ENCODE measurements at places on chromosomes 11 and 22.

- no peaks in the 10 kb centered on the region for H3K27me3 ChIP-seq
- H3K27ac ChIP-seq, result no peak overlapping the region
- no peaks in the 10 kb centered on the region for H3K36me3 ChIP-seq
- H3K4me3 ChIP-seq, result no peak overlapping the region
- peaks cover 6% of the 10 kb centered on the region for H3K4me1 ChIP-seq
- peak; percentile 58 for DNase-seq
These were observed 29.5 kb downstream of the TREH start for GRCh38 chr11:118649941-118650340.

GRCh38 chr22:44051358-44051757 lies 27.3 kb downstream of the PARVB start:
- no peaks in the 10 kb centered on the region for H3K27me3 ChIP-seq
- H3K4me3 ChIP-seq, result no peak overlapping the region
- H3K36me3 ChIP-seq, result no peaks in the 10 kb centered on the region
- peaks cover 11% of the 10 kb centered on the region for H3K4me1 ChIP-seq
- no peak overlapping the region for H3K27ac ChIP-seq

DNA sequence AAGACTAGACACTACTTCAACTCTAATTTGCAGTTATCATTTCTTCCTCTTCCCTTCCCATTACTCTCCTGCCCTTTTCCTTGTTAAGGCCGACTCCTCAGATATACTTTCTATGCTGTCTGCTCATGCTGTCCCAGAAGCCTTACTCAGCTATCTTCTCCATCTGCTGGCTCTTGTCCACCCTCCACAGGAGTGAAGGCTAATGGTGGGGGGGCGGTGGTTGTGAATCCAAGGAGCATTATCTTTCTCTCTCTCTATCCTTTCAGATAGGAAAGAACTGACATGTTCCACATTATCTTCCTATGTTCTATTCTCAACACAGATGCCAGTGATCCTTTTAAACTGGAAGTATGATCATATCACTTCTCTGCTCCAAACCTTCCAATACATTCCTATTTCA lies 37.4 kb downstream of the USP28 start:
- peaks cover 14% of the 10 kb centered on the region for H3K4me1 ChIP-seq
- no peak overlapping the region for H3K27ac ChIP-seq
- H3K27me3 ChIP-seq, result no peaks in the 10 kb centered on the region

- DNase-seq, result no peak
- H3K27me3 ChIP-seq, result peaks cover 29% of the 10 kb centered on the region
- H3K36me3 ChIP-seq, result no peaks in the 10 kb centered on the region
- H3K4me1 ChIP-seq, result no peaks in the 10 kb centered on the region
- H3K27ac ChIP-seq, result no peak overlapping the region
These were observed 149.0 kb downstream of the PKNOX2 start for GRCh38 chr11:125313271-125314219.

DNA sequence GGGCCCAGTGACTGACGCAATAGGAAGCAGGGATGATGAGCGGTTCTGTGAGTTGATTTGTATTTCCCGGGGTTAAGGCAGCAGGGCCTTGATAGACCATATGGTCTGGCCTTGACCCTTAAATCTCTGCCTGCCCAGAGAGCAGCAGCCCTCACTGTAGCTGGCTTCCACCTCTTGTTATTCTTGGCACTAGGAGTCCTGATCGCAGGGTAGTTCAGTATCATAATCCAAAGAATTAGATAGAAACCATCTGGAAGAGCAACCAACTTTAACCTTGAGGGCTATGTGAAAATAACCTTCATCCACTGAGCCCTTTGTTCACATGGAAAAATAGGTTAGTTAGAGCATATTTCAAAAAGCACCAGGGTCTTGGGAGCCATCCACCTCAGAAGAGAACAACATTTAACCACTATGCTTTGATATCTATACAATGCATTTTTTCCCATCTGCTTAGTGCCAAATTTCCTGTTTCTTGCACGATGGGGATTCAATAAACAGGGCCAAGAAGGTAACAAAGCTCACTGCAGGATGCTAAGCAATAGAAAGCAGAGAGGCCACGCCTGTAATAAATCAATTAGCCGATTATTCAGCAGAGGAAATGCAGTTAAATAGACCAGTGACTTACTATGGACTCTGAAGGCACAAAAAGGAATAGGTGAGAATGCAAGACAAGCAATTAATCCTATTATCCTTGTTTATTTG lies 761.3 kb downstream of the OPCML start:
- DNase-seq, result no peak
- no peaks in the 10 kb centered on the region for H3K36me3 ChIP-seq
- no peak overlapping the region for H3K4me3 ChIP-seq
- no peak overlapping the region for H3K27ac ChIP-seq
- no peaks in the 10 kb centered on the region for H3K4me1 ChIP-seq
- H3K27me3 ChIP-seq, result no peaks in the 10 kb centered on the region

DNA sequence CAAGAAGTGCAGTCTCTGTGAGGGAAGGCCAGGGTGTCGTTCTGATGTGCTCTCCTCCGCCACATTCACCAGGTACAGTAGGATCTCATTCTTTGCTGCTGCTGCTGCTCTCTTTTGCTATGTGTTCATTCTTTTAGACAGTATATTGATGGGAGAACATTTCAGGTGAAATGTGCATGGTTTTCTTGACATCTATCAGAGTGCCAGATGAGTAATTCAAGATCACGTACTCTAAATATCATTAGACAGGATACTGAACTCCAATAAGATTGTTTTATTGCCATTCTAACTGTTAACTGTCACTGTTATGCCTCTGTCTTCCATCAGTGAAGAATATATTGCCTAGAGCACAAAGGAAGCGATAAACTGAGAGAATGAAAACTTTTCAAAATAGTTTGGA lies 771.0 kb upstream of the ARHGAP42 start:
- DNase-seq, result no peak
- H3K4me3 ChIP-seq, result no peak overlapping the region
- H3K4me1 ChIP-seq, result no peaks in the 10 kb centered on the region
- no peaks in the 10 kb centered on the region for H3K27me3 ChIP-seq

DNA sequence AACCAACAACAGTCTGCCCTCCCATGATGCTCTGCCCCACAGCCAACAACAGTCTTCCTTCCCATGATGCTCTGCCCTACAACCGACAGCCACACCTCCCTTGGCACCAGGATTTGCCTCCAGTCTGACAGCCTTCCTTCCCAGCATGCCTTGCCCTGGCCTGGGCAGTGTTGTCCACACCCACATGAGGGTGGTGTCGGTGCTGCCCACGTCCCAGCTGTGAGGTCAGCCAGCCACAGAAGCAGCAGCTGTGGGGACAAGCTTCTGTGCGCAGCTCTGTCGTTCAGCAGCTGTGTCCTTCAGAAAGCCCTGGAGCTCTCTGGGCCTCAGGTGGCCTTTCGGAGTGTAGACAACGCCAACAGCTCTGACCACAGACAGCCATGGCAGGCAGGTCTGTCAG lies 1378.9 kb downstream of the BRD1 start:
- H3K27me3 ChIP-seq, result peaks cover 2% of the 10 kb centered on the region
- H3K27ac ChIP-seq, result no peak overlapping the region
- no peaks in the 10 kb centered on the region for H3K36me3 ChIP-seq
- no peak overlapping the region for H3K4me3 ChIP-seq
- H3K4me1 ChIP-seq, result no peaks in the 10 kb centered on the region

- H3K27ac ChIP-seq, result no peak overlapping the region
- H3K27me3 ChIP-seq, result peaks cover 16% of the 10 kb centered on the region
- no peak for DNase-seq
- H3K4me3 ChIP-seq, result no peak overlapping the region
These were observed 54.0 kb upstream of the SLC22A12 start for GRCh38 chr11:64536997-64537396.

- H3K36me3 ChIP-seq, result no peaks in the 10 kb centered on the region
- no peaks in the 10 kb centered on the region for H3K4me1 ChIP-seq
- DNase-seq, result no peak
- H3K27ac ChIP-seq, result no peak overlapping the region
- no peaks in the 10 kb centered on the region for H3K27me3 ChIP-seq
These were observed 85.1 kb downstream of the TMEM135 start for GRCh38 chr11:87122852-87123251.

DNA sequence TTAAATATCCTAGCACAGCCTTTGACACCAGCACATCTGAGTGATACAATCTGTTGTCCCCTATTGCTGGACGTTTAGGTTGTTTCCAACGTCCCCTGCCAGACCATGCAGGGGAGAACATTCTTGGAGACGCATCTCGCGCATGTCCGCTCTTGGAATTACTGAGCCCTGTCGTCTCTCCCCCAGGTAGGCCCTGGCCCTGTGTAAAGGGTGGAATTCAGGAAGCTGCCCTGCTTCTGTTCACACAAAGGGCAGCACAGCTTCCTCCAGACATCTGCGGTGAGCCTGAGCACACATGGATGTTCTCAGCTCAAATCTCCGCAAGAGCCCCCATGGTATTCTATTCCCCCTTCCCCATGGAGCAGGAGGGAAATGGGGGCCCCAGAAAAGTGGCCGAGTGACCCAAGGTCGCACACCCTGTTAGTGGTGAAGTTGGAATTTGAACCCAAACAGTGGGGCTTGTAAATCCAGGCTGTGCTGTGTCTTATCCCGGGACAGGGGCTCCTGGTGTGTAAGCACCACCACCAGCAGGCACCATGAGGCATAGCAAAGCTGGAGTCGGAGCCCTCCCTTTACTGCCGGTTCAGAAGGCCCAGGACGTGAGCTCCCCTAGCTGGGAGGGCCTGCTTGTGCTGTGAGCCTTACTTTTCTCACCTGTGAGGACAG lies 5.0 kb upstream of the FGF19 start:
- H3K36me3 ChIP-seq, result no peaks in the 10 kb centered on the region
- no peak overlapping the region for H3K4me3 ChIP-seq
- H3K4me1 ChIP-seq, result peaks cover 8% of the 10 kb centered on the region
- DNase-seq, result no peak

GRCh38 chr11:28760676-28761390 lies 652.6 kb downstream of the METTL15 start:
- peaks cover 6% of the 10 kb centered on the region for H3K4me1 ChIP-seq
- H3K27ac ChIP-seq, result no peak overlapping the region
- no peaks in the 10 kb centered on the region for H3K27me3 ChIP-seq
- H3K36me3 ChIP-seq, result peaks cover 9% of the 10 kb centered on the region
